Stimulated activated naive CD8-positive, alpha-beta T cell treated with anti-CD3 and anti-CD28 coated beads, Interleukin-15, Interleukin-2, amounts not matched to agents 100 U/mL and 50 U/mL, for 24 hours (primary cell): ENCODE measurements at places on chromosomes 13 and 19.

- no peak for DNase-seq
These were observed 8.0 kb upstream of the CCER2 start for GRCh38 chr19:38919837-38920601.

- no peak for DNase-seq
These were observed 9.9 kb upstream of the SHC2 start for GRCh38 chr19:470701-471100.

DNA sequence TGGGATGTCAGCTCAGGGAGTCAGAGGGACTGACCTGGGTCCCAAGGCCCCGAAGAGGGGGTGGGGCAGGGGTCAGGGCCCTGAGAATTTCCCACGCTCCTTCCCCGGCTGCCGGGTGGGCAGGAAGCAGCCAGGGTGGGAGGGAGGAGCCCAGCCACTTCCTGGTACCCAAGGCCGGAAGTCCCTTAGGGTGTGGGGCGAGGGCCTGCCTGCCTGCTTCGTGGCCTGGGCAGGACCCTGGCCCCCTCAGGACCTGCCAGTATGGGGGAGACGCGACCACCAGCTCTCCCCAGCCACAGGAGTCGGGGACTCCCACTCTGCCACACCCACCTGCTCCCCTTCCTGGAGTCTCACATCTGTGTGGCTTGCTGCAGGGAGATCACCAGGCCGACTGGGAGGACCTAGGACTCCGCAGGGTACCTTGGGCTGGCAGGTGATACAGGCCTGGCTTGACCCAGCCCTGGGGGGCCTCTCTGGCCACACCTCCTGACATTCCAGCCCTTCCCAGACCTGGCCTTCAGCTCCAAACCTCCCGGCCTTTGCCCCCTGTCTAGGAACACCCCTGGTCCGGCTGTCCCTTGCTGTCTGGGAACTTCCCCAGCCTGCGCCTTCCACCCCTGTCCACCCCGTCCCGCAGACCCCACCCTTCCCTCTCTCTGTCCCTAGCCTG lies 9.8 kb upstream of the CIRBP start:
- peak; percentile 81 for DNase-seq

DNA sequence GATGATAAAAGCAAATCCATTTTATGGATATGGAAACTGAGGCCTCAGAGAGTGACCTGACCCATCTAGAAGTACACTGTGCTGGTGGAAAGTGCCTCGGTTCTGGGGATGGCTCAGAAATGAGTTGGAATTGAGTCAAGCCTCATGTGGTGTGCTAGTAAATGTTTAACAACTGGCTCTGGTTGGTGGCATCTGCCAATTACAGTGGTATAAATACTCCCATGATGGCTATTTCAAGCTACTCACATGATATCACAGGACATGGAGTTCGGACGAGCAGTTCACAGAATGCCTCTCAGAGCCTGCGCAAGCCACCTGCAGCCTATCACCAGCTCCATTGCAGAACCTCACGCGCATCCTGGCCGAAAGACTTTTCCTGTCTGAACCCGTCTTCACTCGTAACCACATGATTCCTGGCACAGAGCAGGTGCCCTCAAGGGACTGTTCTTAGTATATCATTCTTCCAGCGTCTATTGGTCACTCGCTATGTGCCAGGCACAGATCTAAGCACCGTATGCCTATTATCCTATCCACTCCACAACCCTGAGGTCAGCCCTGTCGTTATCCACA lies 9.1 kb downstream of the TMEM150B start:
- no peak for DNase-seq

DNA sequence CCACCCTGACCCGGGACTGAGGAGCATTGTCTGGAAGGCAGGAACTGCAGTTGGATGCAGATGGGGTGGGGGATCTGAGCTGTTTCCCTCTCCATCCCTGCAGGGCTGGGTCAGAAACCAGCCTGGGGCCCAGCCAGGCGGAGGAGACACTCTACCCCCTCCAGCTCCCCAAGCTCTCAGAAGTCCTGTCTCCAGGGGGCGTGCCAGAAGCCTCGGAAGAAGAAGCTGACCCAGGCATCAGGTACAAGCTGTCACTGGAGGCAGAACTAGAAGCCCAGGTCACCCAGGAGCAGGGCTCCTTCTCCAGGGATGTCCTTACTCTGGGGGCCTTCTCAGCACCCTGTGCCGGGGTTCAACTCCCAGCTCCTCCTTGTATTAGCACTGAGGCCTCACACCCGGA lies 15.5 kb downstream of the SIX5 start:
- DNase-seq = no peak

GRCh38 chr13:111639196-111639705 lies 318.8 kb downstream of the TEX29 start:
- no peak for DNase-seq

- DNase-seq = no peak
These were observed 663.8 kb upstream of the MIR17HG start for GRCh38 chr13:90683711-90684131.

DNA sequence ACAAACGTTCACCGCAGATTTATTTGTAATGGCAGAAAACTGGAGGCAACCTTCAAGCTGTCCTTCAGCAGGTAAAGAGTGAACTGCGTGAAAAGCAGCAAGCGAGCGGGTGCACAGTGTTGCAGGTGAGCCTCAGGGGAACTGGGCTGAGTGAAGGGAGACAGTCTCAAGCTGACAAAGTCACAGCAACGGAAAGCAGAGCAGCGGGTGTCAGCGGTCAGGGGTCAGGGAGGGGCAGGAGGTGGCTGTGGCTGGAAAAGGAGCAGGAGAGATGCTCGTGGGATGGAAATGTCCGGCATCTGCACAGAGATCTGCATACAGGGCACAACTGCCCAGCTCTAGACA lies 8.5 kb upstream of the RASA3 start:
- DNase-seq = peak; percentile 46

DNA sequence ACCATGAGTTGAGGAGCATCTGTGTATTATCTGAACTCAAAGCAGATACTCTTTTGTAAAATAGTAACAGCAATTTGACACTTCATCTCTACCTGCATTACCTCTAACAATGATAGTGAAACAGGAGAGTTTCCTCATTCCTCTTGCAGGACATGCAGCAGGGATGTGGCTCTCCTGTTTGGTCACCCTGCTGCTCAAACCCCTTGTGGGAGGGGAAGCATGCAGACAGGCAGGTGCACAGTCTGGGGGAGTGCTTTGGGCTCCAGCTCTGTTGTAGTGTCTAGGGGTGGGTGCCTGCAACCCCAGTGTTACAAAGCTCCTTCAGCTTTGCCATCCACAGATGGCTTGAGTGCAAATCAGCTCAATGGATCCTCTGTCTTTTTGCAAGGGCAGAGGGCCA lies 827.6 kb downstream of the DACH1 start:
- DNase-seq = no peak

DNA sequence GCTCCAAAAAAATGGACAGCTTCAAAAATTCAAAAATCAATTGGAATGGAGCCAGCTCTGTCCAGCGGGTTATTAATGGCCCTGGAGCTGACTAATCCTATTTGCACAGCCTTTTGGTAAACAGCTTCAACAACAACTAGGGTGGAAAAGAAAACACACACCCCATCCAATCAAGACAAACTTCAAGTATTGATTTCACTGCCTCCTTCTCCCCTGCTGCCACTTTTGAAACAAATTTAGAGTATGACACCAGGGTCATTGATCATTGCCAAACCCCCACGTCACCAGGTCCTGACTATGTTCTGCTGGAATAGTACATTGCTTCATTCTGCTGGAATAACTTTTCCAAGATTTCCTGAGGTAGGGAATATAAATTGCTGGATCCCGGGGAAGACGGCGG lies 56.8 kb upstream of the GTF3A start:
- no peak for DNase-seq

- no peak for DNase-seq
These were observed 10.0 kb downstream of the RYR1 start for GRCh38 chr19:38443458-38443999.
